ENCODE measurements at places on chromosomes 6 and 20.

DNA sequence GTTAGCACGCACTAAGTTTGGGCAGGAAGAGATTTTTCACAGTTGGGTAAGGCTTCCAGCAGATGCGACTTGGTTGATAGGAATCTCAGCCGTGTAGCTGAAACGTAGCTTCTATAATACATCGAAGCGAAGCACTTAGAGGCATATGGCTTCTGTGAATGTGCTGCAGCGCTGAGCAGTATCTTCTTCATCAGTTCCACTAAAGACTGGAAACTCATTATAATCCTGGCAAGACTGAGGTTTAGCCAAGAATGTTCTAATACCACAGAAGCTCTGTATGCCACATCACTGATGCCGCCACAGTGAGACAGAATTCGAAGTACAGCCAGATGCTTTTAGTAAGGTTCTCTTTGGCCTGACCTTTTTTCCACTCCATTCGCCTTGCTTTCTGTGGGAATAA lies 680.2 kb upstream of the AGPAT4 start:
- DNase-seq, result no peak

DNA sequence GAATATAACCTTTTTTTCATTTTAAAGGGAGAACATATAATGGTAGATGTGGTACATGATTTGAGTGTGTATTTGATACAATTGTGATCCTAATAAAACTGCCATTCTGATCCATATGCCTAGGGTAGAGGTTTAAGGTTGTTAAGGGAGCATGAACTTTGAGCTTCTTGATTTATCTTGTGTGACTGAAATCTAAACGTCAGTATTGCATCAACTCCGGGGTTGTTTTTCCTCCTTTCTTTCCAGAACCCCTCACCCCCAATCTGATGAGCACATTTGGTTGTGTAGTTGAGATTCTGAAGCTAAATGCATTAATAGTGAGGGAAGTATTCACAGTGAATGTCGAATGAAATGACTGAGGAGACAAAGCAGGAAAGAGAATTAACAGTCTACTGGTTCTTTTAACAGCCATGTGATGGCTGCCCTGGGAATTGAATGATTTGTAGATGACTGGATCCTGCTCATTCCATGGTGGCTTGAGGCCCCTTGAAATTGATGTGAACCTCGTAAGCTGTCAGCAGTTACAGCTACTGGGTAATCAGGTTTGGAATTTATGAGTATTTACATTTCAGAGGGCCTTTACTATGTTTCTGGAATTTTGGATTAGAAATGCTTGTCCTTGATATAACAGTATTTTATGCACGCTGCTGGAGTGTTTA lies 44.8 kb downstream of the FARS2 start:
- DNase-seq, result no peak

GRCh38 chr20:62771396-62772102 lies 24.7 kb upstream of the MRGBP start:
- no peak for DNase-seq

DNA sequence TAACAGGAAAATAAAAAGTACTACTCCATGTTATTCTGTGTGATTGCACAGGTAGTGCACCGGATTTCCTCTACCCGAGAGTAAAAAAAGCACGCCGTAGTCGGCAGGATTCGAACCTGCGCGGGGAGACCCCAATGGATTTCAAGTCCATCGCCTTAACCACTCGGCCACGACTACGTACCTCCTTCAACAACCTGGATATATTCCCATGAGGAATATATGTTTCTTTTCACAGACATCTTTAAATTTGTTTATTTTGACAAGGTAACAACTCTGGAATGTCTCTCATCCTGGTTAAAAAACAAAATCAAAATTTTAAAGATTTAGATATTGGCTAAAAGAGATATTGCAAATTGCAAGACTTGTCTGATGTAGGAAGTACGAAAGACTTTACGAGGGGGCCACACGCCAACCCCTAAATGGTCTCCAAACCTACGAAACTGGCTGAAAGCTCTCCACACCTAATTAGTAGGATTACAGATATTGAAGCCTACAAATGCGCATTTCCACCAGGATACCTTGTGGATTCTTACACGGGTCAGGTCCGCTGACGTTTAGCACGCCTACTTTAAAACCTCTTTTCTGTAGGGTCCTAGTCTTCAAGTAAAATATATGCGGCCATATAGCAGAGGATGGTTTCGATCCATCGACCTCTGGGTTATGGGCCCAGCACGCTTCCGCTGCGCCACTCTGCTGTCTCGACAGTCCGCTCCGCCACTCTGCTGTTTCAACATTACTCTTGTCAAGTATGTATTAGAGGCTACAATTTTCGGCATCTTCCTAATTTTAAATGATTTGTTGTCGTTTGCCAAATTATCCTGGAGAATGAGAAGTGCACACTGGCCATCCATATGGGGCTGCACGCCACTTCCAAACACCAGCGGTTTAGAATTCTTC lies 52.2 kb upstream of the BTN3A2 start:
- peak; percentile 53 for DNase-seq

GRCh38 chr6:147135211-147135681 lies 69.0 kb upstream of the STXBP5 start:
- no peak for DNase-seq

- no peak for DNase-seq
These were observed 78.1 kb downstream of the REPS1 start for GRCh38 chr6:138909975-138910374.

DNA sequence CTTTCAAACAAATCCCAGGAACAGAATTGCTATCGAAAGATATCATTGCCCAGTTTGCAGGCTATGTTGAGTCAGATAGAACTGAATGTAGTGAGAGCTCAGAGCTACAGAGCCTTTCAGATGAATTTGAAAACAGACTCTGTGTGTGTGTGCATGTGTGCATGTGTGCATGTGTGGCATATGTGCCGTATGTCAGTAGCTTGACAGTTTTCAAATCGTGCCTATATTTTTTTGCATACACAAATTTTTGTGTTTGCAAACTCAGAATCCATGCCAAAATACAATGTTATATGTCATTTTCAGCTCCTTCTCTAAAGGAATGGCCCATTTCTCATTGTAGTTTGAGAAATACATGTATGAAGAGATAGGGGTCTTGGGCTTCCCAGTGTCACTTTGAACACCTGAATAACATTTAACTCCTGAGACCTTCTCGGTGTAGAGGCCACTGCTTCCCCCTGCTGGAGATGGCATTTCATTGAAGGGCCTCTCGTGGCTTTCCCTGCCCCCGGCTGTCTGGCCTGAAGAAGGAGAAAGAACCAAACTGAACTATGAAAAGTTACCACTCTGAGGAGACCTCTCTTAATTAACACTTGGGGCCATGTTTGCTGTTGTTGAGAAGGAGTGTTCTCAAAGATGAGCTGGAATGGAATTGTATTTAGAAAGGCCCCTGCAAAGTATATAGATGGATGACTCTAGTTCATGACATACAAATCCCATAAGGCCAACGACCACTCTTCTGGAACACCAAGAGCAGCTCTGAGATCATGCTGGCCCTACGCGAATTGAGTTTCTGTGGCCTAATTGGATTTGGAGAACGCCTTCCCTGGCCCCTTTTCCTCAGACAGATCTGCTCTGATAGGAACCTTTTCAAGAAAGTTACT lies 58.7 kb downstream of the VAPB start:
- peak; percentile 15 for DNase-seq

DNA sequence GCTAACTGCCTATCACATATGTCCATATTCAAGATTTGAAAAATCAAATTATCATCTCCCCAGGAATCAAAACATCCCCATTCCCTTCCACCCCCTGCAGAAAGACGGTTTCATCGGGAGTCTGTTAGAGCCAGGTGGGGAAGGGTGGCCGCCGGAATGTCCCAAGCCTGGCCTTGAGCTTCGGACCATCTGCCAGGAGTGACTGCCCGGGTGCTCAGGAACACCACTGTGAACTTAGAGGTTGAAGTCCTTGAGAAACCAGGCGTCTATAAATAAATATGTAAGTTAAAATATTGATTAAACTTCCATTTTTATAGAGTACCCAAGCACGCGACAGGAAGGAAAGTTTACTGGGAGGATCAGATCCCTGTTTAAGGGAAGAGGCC lies 250.8 kb downstream of the DLL1 start:
- no peak for DNase-seq

DNA sequence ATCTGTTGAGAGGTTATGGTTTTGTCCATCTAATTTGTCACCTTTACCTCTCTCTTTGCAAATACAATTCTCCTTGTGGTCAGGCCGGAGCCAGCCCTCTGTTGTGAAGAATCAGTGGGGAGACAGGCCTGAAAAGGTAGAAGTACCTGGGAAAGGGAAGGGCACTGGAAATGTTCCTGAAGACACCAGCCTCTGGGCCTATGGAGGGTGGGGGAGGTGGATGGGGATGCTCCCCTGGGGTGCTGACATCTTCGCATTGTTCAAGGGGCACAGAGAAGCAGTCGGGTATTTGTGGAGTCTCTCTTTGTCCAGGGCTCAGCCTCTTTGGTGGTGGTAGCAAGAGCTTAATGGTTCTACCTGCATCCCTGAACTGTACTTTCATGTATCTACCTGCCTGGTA lies 24.4 kb upstream of the AFDN start:
- no peak for DNase-seq
